Activated CD8-positive, alpha-beta memory T cell treated with anti-CD3 and anti-CD28 coated beads, Interleukin-2, amount 50 U/mL, for 4 hours (primary cell): ENCODE measurements at places on chromosomes 6 and 20.

GRCh38 chr20:45104786-45105185 lies 3.9 kb upstream of the KCNS1 start:
- no peak for DNase-seq

DNA sequence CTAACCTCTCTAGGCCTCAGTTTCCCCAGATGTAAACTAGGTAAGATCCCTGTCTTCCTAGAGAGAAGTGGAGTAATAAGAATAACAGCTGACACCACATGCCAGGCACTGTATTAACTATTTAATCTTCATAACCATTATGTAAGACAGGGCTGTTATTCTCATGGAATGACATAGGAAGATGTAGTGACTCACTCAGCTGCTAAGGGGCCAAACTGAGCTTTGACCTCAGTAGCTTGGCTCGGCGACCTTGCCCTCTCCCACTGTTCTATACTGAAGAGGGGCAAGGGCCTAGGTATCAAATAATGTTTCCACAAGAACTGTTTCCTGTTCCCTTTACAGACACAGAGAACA lies 2.9 kb upstream of the MDGA1 start:
- no peak for DNase-seq

DNA sequence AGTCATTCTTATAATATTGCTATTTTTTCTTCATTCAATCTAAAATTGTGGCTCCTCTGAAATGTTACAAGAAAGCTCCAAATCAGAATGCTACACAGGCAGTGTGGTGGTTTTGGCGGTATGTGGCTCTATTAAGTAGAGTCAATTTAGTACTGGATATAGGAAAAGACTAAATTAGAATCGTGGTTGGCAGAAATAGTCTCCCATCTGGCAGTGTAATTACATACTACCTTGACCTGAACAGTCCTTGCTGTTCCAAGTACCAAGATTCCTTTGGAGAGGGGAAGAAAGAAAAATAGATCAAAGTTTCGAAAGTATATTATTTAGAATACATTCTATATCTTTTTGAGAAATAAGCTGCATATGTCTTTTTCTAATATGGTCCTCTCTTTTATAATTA lies 78.2 kb downstream of the C6orf118 start:
- no peak for DNase-seq

GRCh38 chr20:23745247-23745646 lies 5.5 kb downstream of the CST1 start:
- DNase-seq = no peak

GRCh38 chr6:154885214-154885613 lies 109.9 kb upstream of the TIAM2 start:
- DNase-seq = no peak

DNA sequence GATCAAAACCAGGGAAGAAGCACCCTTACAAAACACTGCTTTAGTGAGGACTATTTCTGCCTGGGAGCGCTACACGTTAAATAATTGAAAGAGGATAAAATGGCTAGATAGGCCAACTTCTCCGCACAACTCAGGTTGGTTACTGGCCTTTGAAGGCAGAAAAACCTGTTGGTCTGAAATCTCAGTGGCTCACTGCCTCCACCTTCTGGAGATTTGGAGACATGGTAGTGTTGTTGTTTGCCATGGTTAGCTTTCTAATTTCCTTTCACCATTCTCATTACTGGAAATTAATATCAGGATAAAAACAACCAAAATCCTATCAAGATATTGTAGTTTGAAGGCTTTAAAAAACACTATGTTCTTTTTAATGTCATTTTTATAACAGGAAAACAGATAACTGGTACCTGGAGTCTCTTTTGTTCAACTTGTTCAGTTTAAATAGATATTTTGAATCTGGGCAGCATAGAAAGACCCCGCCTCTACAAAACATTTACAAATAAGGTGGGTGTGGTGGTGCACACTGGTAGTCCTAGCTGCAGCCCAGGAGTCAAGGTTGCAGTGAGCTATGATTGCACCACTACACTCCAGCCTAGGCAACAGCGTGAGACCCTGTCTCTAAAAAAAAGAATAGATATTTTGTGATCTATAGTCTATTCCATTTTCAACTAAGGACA lies 27.5 kb upstream of the BCLAF1 start:
- peak; percentile 53 for DNase-seq

GRCh38 chr6:131001111-131001736 lies 61.8 kb downstream of the EPB41L2 start:
- DNase-seq = no peak

DNA sequence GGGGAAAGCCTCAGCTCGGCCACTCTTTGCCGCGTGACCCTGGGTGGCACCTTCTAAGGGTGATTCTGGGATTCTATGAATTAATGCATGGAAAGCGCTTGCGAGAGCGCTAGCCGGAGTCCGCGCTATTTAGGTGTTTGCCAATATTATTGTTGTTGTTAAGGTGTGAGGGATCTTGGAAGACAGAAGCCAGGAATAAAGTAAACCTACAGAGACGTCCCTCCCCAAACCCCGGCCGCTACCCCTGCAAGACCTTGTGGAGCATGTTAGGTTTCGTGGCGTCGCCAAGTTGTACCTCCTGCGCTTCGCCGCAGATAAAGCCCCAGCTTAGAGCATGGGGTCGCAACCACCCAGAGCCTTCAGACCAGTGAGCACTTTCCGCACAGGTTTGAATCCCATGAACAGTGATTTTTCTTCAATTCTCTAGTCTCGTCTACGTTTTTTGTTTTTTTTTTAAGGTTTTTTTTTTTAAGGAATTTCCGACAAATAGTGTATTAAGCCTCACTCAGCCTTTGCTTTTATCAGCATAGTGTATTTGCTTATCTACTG lies 16.9 kb upstream of the ZSCAN9 start:
- no peak for DNase-seq

DNA sequence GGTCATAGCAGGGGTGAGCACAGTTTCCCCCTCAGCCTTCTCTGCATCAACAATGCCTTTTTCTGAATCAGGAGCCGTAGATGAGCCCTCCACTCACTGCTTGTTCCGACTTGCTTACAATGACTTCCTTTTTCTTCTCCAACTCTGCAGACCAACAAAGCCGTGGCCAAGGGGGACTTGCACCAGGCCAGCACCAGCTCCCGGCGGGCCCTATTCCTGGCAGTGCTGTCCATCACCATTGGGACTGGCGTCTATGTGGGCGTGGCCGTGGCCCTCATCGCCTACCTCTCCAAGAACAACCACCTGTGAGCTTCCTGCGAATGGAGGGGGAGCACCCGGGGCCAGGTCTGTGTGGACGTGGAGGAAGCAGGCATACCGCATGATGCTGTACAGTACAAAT lies 195.8 kb downstream of the SYNDIG1 start:
- DNase-seq = no peak
